RCC 7860 (cell line): ENCODE measurements at places on chromosomes 13 and 19.
A peak's percentile ranks its signal among the peaks of the same experiment; 100 is the strongest.

- DNase-seq, result no peak
Observed at GRCh38 chr19:765179-765738, 14.3 kb downstream of the MISP start.

- no peak for DNase-seq
Observed at GRCh38 chr19:16575861-16576689, 3.9 kb upstream of the SLC35E1 start.

- no peak for DNase-seq
Observed at GRCh38 chr19:3042621-3043267, 13.7 kb upstream of the TLE2 start.

DNA sequence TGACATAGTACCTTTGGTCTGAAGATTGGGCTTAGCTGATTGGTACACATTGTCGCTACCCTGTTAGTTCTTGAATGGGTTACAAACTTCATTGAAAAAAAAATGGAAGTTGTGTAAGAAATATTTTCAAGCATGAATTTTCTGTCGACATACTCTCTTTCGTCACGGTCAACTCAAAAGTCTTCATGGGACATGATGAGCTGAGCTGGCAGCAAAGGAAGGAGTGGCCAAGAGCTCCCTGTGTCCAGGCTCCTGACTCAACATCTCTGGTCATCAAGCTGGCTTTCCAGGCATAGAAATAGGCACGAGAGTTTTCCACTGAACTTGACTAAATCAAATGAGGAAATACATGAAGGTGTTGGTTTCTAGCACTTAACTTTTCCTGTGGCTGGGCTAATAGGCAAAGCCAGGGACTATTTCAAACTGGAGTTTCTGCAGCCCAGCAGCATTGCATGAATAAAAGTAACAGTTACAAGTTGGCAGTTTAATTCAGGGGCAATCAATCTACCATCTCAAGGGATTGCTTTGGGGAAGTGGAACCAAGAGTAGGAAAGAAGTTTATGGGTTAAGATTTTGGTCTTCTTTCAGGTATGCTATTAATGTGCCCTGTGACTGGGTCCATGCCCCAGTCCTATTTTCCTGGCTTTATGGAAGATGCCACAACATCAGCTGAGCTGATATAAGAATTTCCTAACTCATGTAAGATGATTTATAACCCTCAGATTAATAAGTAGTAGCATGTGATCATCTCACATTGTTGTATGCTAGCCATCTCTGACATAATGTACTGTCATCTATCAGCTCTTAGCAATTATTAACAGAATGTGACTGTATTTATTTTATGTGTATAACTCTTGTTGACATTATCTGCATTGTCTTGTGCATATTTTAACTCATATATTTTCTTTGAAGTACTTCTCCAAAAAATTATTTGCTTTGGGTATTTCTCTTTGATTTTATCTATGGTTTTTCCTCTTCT, 385.8 kb downstream of the DLEU7 start:
- peak; percentile 57 for DNase-seq

- DNase-seq, result no peak
Observed at GRCh38 chr13:43072394-43072793, 49.0 kb downstream of the DNAJC15 start.

DNA sequence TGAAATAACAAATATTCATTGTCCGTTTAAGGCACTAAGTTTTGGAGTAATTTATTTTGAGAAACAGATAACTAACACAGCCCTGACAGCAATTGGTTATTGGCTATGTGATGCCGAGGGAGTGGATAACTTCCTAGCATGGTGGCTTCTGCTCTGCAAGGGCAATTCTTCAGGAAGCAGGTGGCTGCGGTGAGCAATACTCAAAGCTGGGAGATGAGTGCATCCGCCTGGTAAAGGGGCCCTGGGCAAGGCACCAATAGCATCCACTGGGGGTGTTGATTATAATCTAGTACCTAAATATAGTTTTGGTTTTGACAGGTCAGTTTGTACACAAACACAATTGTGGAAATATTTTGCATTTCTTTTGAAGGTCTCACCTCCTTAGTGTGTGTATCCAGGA, 41.0 kb downstream of the CCDC70 start:
- no peak for DNase-seq

GRCh38 chr19:28868836-28869235, 344.1 kb downstream of the UQCRFS1 start:
- no peak for DNase-seq

DNA sequence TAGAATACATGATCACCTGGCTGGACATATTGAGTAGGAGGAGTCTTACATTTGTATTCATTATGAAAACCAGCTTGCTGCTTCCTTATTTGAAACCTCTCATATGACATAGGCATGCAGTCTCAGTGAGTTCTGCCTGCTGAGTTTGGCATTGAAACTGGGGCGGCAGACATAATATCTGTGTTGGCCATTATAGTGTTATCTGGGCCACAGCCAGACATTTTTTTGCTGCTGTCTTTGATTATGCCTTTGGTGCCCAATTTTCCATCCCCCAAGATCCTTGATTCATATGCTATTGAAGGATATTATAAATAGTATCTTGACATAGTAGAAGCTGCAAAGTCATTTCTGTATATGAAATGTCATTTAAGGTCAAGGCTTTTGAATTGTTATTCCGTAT, 15.8 kb downstream of the FREM2 start:
- DNase-seq, result no peak

DNA sequence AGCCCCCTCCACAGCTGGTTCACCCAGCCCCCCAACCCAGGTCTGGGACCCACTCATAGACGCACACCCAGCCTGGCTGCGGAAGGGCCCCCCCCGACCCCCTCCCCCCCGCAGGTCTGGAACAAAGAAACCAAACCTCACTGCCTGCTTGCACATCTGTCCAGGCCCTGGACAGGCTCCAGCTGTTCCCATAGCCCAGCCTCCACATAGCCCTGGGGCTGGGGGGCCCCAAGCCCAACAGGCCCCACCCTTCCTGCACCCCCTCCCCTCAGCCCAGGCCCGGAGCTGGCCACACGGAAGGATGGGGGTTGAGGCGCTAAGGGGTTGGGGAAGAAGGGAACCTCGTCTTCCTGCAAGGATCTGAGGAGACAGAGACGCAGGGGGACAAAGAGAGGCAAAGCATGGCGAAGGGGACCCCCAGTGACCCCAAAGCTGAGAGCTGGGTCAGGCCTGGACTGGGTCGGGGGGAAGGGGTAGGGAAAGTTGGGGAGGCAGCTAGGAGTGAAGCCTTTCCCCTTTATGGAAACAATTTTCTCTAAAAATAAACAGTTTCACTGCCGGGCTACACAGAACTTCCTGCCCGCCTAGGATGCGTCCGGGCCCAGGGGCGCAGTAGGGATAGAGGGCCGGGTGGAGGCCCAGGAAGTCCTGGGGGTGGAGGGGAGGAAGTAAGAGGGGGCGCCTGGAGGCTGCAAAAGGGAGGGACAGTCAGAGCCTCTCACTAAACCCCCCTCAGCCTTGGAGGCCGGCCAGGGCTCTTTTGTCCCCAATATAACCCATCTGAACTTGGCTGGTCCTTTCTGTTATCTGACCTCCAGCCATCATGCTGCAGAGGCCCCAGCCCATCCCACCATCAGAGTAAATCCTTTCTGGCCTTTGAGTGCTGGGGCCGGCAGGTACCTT, 2.4 kb downstream of the KANK2 start:
- DNase-seq, result no peak

- DNase-seq, result no peak
Observed at GRCh38 chr13:114225610-114226009, 9.1 kb upstream of the CDC16 start.

GRCh38 chr13:29957320-29957719, 106.9 kb upstream of the UBL3 start:
- no peak for DNase-seq

DNA sequence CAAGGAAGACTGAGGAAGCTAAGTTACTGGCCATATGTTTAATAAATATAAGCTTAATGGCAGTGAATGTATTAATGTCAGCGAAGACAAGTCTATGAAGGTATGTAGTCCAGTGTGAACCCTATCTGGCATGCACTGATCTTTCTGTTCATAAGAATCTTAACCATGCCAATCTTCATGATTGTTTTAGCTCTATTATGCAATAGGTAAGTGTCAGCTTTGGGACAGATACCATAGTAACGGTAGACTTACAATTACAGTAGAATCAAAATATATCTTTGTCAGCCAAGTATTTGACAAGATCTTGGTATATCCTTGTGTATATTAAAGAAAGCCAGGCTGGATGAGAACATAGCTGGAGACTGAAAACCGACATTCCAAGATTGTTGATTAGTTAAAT, 428.5 kb downstream of the SPRY2 start:
- no peak for DNase-seq

DNA sequence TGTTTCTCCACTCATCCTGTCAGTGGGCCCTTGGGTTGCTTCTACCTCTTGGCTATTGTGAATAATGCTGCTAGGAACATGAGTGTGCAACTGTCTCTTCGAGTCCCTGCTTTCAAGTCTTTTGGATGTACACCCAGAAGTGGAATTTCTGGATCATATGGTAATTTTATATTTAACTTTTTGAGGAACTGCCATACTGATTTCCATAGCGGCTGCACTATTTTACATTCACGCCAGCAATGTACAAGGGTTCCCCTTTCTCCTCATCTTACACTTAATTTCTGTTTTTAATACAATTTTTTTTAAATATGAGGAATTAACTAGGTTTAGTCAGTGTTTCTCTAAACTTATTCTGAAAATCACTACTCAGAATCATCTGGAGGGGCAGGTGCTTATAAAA, 24.2 kb upstream of the SLC46A3 start:
- DNase-seq, result no peak

DNA sequence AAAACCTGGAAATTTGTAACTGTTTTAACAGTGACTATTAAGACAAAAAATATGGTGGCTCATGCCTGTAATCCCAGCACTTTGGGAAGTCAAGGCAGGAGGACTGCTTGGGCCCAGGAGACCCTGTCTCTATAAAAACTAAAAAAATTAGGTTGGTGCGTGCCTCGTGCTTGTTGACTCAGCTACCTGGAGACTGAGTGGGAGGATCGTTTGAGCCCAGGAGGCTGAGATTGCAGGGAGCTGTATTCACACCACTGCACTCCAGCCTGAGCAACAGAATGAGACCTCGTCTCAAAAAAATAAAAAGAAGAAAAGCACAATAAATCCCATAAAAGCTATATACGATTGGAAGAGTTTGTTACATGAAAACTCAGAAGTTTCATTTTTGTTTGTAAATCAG, 23.7 kb downstream of the KLF5 start:
- no peak for DNase-seq

DNA sequence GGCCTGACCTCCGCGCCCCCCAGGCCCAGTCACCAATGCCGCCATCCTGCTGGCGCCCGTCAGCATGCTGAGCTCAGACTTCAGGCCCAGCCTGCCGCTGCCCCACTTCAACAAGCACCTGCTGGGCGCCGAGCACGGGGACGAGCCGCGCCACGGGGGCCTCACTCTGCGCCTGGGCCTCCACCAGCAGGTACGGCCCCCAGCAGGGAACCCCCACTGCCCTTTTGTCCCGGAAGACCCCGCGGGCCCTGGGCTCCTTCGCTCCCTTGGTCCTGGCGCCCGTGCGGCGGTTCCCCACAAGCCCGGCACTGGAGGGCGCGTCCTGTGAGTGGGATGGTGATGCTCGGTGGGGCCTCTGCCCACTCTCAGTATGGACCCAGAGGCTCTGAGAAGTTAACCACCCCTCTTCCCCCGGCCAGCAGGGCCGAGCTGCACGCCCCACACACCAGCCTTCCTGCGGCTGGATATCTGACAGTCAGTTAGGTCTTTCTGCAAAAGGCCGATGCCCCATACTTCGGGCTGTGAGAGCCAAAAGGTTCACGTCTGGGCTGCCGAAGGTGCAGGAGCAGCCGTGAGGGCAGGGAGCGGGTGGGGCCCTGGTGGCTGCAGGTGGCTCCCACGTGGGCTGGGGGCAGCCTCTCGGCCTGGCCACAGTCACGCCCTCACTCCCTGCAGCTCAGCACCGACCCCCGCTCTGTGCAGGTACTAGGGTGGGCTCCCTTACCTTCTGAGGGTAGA, 8.0 kb downstream of the WDR18 start:
- DNase-seq, result no peak

- DNase-seq, result peak; percentile 22
Observed at GRCh38 chr13:99086267-99087097, 108.6 kb upstream of the DOCK9 start.

GRCh38 chr13:106533101-106533942, 2.1 kb downstream of the EFNB2 start:
- DNase-seq, result peak; percentile 60

GRCh38 chr13:86282442-86282841, 483.2 kb upstream of the SLITRK6 start:
- DNase-seq, result no peak

- DNase-seq, result no peak
Observed at GRCh38 chr19:39826311-39826945, 7.5 kb downstream of the DYRK1B start.

- DNase-seq, result no peak
Observed at GRCh38 chr19:4519172-4519496, 848 bp upstream of the PLIN4 start.

DNA sequence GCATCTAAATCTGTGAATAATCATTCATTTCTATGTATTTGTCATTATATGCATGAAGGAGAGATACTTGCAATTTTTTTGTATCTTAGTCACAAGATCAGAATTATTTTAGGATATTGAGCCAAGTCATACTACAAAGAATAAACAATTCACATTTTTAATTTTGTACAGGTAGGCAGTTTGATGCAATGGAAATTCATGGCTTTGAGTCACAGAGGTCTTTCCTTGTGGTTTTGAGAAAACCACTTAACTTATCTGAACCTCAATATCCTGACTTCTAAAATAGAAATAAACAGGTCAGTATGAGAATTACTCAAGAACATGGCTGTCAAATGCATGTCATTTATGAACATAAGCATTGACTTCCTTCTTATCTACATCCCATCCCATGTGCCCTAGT, 221.4 kb upstream of the SLC10A2 start:
- DNase-seq, result peak; percentile 13

GRCh38 chr13:75621147-75621546, 15.0 kb upstream of the LMO7 start:
- peak; percentile 8 for DNase-seq

- DNase-seq, result no peak
Observed at GRCh38 chr19:39827216-39827615, 6.7 kb downstream of the DYRK1B start.

GRCh38 chr13:20128459-20128931, 32.4 kb downstream of the GJA3 start:
- no peak for DNase-seq

- no peak for DNase-seq
Observed at GRCh38 chr13:106373304-106373988, 162.0 kb downstream of the EFNB2 start.

DNA sequence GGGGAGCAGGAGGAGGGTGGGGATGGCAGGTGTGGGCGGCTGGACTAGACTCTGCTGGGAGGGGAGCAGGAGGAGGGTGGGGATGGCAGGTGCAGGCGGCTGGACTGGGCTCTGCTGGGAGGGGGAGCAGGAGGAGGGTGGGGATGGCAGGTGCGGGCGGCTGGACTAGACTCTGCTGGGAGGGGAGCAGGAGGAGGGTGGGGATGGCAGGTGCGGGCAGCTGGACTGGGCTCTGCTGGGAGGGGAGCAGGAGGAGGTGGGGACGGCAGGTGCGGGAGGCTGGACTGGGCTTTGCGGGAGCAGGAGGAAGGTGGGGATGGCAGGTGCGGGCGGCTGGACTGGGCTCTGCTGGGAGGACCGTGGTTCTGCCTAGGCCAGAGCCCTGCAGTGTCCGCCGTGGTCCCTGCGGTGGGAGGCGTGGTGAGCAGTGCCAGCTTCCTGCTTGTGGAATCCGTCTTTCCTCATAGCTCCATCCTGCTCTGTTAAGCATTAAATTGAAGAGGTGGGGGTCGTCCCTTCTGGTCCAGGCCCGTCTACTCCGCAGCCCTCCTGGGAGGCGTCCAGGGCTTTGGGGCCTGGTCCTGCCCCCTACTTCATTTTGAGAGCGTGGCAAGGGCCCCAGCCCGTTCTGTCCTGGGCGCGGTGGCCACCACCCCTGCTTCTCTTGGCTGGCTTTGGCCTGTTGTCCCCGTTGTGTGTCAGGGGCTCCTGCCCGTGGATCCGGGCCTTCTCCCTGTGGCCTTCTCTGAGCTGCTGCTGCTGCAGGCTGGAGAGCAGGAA, 4.7 kb downstream of the SPPL2B start:
- DNase-seq, result no peak
